ENCODE measurements at places on chromosomes 7 and 10.
A peak's percentile ranks its signal among the peaks of the same experiment; 100 is the strongest.

- no peak for DNase-seq
These were observed 1.1 kb downstream of the ATG9B start for GRCh38 chr7:151023232-151023631.

DNA sequence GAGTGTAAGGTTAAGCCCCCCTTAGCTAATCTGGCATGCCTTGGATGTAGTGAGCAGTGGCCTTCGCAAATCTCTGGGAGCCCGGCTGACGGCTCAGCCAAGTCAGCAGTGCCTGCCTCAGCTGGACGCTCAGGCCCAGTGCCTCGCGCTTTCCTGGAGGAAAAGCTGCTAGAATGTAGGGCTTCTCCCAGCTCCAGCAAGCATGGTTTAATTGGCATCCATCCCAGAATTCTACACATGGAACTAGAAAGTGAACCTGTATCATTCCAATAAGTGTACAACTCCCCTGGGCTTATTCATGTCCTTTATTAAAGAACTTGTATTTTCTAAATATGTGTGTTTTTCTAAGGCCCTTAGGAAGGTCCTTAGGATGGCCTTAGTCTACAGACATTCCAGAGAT is 287.8 kb upstream of the SHH start:
- no peak for DNase-seq

- no peak for DNase-seq
These were observed 696.9 kb upstream of the NRP1 start for GRCh38 chr10:34031400-34031799.

DNA sequence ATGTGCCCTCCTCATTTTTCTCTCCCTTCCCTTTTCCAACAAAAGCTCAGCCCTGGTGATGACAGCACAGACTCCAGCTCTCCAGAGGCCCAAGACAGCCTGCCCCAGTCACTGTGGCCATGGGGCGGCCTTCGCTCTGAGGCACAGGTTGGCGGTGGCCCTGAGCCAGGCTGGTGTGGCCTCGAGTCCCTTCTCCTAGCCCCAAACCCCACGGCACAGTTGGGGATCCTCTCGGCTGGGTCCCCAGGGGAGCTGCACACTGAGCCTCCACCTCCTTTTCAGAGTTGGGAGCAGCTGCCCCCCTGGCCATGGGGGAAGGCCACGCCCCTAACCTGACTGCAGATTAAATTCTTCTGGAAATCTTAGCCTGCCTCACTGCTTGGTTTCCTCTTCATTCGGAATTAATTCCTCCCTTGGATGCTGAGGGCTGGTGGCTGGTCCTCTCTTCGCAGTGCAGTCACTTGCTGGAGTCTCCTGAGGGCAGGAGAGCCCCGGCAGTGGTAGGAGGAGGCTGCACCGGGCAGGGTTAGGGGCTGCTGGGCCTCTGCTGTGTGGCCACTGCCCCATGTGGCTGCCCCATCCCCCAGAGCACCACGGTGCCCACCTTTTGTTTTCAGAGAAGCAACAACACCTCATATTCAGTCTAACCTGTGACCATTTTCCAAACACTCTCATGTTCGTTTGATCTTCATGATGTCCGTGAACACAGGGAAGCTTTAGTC is 426.6 kb downstream of the DNAJB6 start:
- DNase-seq: no peak

GRCh38 chr7:116542618-116543017 is 17.8 kb downstream of the CAV1 start:
- DNase-seq: no peak

DNA sequence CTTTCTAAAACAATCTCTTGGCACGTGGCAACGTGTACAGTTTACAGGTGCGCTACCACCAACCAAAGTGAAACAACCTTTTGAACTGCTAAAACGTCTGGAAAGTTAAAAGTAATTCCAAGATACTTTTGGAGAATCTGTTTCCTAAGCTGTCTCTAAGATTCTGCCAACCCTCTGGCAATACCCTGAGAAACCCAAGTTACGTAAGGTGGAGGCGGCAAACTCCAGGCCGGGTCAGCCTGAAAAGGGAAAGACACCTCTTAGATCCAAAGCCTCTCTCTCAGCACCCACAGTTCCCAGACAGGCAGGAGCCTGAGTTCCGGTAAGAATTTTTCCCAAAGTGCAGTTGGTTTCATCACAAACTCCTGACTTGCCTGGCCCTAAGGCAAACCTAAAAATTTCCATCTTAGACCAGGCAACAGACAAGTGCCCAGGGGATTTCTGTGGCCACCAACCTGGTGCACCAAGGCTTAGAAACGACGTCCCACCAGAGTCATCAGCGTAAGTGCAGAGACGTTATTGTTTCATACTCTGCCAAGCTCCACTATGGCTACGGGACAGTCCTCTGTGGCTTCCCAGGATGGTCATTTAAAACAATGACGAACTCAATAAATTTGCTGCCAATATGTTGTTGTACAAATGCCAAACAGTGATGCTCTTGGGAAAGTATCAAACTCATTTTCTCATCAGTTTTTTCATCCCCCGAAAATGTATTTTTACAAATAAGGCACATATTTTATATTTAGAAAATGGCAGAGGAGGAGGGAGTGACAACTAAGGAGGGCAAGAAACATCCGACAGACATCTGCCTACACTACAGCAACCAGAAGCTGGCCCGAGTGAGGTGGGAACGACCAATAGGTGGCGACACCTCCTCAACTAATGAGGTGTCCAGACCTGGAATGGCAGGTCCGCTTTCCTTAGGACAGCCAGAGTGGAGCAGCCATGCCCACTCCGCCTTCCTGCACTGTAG is 205.8 kb upstream of the FRMD4A start:
- peak; percentile 29 for DNase-seq

DNA sequence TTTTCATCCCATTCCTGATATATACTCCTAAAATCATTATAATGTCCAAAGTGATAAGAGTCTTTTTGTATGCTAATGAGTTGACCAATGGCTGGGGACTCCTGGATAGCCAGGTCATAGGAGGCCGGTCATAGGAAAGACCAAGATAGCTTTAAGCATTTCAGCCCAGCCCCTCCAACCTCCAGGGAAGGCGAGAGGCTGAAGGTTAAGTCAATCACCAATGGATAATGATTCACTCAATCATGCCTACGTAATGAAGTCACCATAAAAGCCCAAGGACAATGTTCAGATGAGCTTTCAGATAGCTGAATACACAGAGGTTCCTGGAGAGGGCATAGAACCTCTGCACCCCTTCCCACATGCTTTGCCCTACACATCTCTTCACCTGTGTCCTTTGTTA is 75.7 kb downstream of the VWDE start:
- DNase-seq: no peak
